ENCODE measurements at places on chromosomes 3 and 15. TPM values are rescaled to one million over a fixed set of nuclear protein-coding genes. Genes with fewer than 3 reads are reported as not detected.

DNA sequence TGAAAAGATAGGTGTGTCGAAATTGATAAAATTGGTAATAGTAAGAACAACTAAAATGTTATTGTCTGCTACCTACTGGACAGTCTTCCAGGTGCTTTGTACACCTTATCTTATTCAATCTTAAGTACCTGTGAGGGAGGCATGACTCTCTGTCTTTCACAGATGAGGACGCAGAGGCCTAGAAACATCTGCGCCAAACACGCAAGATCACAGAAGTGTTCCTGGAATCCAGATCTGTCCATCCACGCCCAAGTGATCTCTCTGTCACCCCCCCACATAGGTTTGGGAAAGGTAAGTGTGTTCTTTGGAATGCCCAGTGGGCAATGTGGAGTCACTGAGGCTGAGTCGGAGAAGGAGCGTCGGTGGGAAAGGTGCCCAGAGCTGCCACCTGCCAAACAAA, 34.4 kb upstream of the PTPRG start:
- DNase-seq, result no peak

Gene SLC51B
- 0.75 TPM for total RNA-seq

DNA sequence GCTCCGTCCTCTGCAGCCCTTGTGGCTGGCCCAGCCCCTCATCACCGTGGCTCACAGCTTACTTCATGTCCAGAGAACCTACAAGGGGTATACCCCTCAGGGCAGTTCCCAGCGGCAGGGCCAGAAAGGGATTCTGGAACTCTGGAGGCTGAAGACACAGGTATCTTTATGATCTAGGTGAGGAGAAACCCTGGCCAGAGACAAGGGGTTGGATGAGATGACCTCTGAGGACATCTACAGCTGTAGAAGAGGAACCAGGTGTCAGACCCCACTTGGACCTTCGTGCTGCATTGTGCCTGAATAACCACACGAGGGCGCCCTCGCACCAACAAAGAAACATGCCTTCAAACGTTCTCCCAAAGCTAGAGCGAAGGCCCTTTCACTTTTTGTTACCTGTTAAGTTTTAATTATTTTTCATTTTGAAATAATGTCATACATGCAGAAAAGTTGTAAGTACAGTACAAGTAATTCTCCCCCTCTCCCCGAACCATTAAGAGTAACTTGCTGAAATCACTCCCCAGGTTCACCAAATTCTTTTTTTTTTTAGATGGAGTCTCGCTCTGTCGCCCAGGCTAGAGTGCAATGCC, 118.7 kb upstream of the SMAD3 start:
- peak; percentile 75 for DNase-seq

- DNase-seq, result no peak
These were observed 245.1 kb downstream of the MAGI1 start for GRCh38 chr3:65793495-65794200.

Gene GPR149
- not detected for total RNA-seq

Gene KBTBD13
- total RNA-seq, result not detected

Gene WDR93
- 0.17 TPM for total RNA-seq

DNA sequence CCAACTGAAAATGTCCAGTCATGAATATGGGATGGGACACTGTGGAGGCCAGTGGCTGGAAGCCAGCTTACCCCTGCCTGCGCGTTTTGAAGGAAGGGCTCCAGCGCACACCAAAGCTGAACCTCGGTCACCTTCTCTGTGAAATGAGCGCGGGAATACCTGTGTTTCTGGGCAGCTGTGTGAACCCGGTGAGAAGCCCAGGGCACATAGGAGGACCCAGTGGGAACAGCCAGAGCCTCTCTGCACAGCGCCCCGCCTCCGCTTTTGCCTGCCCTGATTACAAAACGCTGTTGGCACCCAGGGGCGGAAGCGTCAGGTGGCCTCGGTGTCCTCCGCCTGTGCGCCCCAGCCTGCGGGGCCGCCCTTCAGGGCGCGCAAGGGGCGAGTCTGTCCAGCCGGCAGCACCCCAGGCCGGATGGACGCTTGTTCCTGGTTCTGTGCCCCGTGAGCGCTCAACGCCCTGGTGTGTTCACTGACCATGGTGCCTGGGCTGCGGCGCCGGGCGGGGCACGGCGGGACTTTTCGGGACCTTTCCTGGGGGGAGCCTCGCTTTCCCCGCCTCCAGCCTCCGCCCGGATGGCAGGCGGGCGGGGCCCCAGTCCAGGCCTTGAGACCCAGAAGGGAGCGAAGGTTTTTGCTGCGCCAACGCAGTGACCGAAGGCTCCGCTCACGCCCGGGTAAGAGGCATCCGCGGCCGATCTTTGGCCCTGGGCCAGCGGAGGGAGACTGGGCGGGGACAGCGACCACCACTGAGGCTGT, at the start of gene SQOR:
SQOR (plus strand) TSS at position 598 of the 759 bp plus-strand sequence. CDS start 23,895 bp downstream, outside the sequence.
- DNase-seq, result peak; percentile 58

Gene CLDN18
- total RNA-seq, result not detected

Gene PARP15
- total RNA-seq, result not detected

DNA sequence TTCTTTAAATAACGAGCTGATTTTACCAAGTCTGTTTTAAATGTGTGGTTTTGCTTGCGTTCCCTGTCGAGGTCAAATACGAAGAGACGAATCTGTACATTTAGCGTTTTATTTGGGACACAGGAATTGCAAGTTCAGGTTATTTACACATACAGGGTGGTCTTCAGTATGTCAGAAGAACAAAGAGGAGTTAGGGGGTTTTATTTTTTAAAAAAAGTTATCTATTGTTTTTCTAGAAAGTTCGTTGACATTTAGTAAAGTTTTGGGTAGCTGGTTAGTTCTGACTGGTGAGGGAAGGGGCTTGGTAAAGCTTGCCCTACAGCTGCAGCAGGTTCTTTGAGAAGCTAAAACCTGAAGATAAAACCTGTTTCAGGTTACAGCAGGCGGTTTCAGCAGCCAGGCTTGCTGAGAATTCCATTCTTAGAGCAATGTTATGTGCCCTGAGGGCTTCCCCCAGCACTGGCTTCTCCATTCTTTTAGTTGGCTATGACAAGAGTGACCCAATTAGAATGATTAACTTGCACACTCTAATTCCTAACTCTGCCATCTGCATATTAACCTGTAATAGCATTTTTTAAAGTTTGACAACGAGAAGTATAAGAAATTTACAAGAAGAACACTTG, 815 bp upstream of the ZNF280D start:
- no peak for DNase-seq
